ENCODE measurements at places on chromosomes 7 and 10.

DNA sequence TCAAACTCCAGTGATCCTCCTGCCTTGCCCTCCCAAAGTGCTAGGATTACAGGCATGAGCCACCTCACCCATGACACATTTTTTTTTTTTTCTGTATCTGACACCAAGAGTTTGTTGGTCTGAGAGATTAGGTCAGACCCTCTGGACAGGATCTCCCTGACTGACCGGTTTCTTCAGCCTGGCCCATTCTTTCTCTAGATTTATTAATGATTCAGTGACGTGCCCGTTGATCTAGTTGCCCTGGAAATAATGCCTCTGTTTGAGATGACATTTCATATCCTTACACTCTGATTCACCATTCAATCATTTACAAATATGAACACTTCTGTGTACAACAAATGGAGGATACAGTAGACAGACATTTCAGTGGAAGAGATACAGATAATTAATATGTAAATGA, 1.4 kb upstream of the ZNF212 start:
- DNase-seq: no peak

GRCh38 chr7:105015390-105015965, 1.5 kb downstream of the KMT2E start:
- DNase-seq: no peak

GRCh38 chr10:73768881-73769280, 13.0 kb upstream of the CHCHD1 start:
- no peak for DNase-seq

DNA sequence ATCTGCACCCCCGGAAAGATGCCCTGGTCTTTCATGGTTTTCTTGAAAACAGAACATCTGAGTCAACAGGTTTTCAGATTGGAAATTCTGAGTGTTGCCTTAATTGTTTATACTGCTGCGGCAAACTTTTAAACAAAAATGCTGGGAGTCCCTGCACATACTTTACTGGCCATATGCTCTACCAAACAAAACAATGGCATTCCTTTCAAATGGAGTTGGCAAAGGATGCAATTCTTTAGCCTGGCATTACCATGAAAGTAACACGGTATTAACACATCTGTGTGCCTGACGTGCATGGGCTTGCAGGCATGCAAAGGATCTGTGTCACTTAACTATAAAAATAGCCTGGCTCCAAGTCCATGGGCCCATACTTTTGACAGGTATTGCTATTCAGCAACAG, 4.2 kb downstream of the INHBA start:
- DNase-seq: no peak

- DNase-seq: no peak
Measured at GRCh38 chr10:66862687-66863258, 63.1 kb upstream of the LRRTM3 start.

- no peak for DNase-seq
Measured at GRCh38 chr7:33982425-33982786, 77.1 kb downstream of the BMPER start.

GRCh38 chr7:109930049-109930448, 1160.9 kb upstream of the LRRN3 start:
- no peak for DNase-seq

GRCh38 chr7:86844608-86845007, 200.9 kb downstream of the GRM3 start:
- DNase-seq: no peak

DNA sequence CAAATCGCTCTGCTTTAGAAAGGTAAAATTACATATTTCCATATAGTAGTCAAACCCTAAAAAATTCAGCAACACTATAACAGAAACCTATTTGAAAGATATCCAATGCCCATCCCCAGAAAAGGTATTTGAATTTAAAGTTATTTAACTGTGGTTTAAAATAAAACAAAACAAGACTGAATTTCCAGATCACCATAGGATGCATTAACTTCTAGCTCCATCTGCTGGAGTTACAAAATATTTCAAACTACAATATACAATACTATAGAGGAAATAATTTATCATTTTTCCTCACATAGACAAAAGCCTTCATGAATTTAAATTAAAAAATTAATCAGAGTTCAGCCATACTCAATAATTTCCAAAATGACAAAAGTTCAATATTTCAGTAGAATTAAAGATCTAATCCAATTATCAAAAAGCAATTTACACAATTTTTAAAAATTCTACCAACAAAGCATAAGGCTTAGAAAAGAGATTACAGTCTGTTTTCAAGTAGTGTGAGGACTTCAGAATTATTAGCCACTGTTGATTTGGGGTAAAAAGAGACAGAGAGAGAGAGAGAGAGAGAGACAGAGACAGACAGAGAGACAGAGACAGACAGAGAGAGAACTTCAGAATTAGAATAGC, 75.9 kb downstream of the LMBR1 start:
- no peak for DNase-seq

DNA sequence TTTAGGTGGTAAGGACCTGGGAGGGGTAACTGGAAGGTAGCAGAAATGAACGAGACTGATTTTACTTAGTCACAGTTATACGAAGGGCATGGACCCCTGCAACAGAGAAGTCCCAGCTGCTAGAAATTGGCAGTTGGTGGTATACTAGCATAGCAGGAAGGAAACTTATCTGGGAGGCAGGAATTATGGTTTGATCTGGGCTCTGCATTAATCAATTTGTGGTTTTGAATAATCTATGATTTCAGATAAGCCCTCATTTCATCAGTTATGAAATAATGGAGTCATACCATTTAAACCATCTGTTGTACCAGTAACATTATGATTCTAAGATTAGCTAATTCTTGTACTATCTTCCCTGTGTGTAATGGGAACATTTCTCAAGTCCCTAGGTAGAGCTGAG, 54.0 kb upstream of the TMEM229A start:
- DNase-seq: no peak

DNA sequence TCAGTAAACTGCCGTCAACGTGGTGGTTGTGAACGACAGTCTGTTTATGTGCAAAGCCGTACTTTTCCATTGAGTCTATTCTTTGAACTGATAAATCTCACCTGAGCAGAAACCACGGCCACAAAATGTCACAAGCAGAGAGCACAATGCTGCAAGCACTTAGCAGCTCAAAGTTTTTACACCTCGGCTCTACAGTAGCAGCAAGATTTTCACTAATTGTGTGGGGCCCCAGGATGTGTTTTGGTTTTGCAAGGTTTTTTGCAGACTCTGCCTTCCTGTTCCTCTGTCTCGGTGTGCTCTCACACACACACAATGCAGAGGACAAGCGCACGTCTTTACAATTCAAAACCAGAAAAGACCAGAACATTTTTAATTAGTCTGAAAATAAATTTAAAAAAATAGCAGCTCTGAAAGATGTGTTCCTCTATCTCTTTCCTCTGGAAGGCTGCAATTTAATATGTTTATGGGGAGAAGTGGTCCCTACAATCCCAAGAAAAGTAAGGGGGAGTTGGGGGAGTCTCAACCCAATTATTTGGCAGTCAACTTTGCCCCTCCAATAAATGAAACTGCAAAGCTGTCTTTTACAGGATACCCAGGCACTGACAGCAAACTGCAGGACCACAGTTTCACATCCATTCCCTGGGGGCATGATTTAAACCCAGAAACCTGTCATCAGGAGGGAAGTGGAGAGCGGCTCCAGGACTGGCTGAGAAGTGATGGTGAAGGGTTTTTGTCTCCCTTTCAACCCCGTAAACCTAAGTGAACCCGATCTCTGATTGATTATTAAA, 73.8 kb upstream of the SFMBT2 start:
- no peak for DNase-seq

DNA sequence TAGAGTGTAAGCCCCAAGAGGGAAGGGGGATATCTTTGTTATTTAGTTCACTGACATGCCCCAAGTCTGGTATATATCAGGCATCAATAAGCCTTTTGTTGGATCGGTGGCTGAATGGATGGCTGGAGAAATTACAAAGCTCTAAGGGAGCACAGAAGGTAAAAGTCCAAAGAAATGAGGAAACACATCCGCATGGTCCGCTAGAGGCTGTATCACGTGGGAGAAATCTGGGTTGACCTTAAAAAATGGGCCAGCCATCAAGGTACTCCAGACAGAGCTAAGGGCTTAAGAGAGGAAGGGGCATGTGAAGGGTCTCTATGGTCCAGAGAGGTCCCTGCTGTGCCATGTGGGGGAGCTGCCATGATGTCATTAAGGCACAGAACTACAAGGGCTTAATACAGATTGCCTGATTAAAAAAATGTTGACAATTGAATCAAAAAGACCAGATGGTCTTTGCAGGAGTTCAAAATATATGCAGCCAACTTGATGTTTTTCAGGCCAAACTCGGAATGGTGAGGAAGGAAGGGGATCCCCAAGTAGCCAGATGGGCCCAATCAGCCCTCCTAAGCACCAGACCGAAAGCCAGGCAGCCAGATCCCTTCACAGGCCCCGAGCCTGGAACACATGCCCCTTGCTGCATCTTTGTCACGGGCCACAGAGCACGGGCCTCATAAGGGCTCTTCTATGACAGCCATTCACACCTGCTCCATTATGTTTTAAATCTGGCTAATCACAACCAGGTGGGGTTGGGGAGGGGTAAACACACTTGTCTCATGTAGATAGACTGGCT, 31.9 kb downstream of the SCRN1 start:
- DNase-seq: no peak

DNA sequence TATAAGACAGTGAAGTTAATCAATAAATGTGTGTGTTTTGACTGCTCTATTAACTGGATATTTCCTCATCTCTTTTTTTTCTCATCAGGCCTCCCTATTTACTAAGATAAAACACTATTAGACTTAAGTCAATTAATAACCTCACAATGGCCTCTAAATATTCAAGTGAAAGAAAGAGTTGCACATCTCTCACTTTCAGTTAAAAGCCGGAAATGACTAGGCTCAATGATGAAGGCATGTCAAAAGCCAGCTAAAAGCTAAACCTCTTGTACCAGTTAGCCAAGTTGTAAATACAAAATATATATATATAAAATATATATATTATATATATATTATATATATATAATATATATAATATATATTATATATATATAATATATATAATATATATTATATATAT, 127.0 kb upstream of the MEOX2 start:
- no peak for DNase-seq

GRCh38 chr10:47034441-47035051, 123.3 kb downstream of the PTPN20 start:
- DNase-seq: no peak

- DNase-seq: no peak
Measured at GRCh38 chr7:83941300-83941699, 253.3 kb downstream of the SEMA3A start.

- no peak for DNase-seq
Measured at GRCh38 chr7:135316648-135317313, 83.1 kb downstream of the STRA8 start.

DNA sequence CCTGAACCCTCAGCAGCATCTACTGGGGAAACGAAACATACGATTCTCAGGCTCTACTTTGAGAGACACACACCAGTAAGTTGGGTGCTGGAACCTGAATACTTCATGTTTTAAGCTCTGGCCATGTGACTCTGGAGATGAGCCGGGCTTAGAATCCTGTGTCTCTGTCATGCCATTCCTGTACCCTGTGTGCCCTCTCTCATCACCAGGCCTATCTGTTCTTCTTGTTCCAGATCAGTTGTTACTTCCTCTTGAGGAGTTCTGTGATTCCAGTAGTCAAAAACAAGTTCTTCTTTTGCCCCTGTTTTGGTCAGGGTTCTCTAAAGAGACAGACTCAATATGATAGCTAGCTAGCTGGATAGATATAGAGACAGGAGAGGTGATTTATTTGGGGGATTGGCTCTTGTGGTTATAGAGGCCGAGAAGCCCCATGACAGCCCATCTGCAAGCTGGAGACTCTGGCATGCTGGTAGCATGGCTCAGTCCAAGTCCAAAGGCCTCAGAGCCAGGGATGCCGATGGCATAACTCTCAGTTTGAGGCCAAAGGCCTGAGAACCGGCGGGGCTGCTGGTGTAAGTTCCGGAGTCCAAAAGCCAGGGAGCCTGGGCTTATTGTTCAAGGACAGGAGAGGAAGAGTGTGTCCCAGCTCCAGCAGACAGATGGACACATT, 54.3 kb downstream of the CHN2 start:
- no peak for DNase-seq

DNA sequence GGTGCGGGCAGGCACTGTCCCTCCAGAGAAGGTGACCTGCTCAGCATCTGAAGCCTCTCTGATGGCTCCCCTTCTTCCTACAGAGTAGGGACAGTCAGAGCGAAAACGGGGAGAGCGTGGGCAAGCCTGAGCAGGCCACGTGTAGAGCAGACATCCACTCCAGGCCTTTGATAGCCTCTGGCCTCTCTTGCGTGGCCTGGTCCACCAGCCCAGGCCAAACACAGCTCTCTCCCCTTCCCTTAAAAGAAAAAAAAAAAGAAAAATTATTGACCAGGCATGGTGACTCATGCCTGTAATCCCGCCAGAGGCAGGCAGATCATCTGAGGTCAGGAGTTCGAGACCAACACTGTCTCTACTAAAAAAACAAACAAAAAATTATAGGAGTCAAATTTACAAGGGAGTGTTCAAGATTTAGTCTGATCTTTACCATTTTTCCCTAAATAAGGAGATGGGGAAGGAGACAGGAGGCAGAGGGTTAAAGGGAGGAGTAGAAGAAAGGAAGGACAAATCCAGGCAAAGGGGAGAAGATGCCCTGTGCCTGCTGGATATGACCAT, 84.8 kb downstream of the PLXNA4 start:
- no peak for DNase-seq

- no peak for DNase-seq
Measured at GRCh38 chr10:59499460-59499859, 137.1 kb upstream of the FAM13C start.

DNA sequence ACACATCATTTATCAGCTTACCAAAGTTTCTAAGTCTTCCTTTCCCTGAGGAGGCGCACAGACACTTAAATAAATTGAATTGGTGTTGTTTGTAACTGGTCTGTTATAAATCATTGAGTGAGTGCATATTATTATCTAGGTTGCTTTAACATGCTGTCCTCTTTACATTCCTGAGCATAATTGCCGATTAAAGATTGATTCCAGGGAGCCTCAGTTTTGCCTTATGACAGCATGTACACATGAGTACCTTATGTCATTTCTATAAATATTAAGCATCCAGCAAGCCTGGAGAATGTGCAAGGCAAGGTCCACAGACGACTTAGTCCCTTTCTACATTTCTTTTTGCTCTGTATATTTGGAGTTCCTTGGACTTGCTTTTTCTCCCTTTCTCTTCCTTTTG, 177.9 kb upstream of the STEAP4 start:
- no peak for DNase-seq

DNA sequence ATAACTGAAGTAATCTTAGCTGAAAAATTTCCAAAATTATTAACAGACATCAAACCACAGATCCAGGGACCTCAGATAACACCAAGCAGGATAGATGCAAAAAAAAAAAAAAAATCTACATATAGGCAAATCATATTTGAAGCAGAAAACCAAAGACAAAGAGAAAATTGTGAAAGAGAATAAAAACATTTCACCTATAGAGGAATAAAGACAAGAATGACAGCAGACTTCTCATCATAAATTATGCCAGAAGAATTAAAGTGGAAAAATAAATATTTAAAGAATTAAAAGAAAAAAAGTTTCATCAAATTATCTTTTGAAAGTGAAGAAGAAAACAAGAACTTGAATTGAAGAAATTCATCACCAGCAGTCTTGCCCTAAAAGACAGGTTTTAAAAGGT, 467.5 kb downstream of the GPAM start:
- DNase-seq: no peak

GRCh38 chr10:7704071-7705016, 1.2 kb downstream of the ITIH2 start:
- DNase-seq: no peak

All from H54 (cell line).